Muscle of leg (tissue), 16 donors: ENCODE measurements at places on chromosomes 7 and 10. TPM values are rescaled to one million over a fixed set of nuclear protein-coding genes. Genes with fewer than 3 reads are reported as not detected.

Gene CFAP58
- 0.22 TPM for total RNA-seq

Gene ARHGEF35
- total RNA-seq = 0.80 TPM

Gene CLEC5A
- total RNA-seq = 0.13 TPM

Gene DOCK4
- total RNA-seq = 14.0 TPM

Gene ANKRD2
- 27.6 TPM for total RNA-seq

Gene ITGB8
- total RNA-seq = 7.5 TPM

Gene ZNF107
- 5.9 TPM for total RNA-seq

Gene MMS19
- 51.9 TPM for total RNA-seq

Gene NAT16
- not detected for total RNA-seq

Gene PDE6C
- not detected for total RNA-seq

Gene ZNF248
- total RNA-seq = 17.2 TPM

Gene FAM131B
- 1.4 TPM for total RNA-seq

Gene LRRTM3
- 2.6 TPM for total RNA-seq

Gene GUSB
- 20.6 TPM for total RNA-seq

Gene EPDR1
- 89.8 TPM for total RNA-seq

Gene PRKCQ
- 16.5 TPM for total RNA-seq

Gene AKR1C8
- 0.09 TPM for total RNA-seq

Gene SPDYE11
- total RNA-seq = 0.04 TPM

Gene PSAP
- 414 TPM for total RNA-seq

Gene GPR15LG
- total RNA-seq = not detected

Gene GDF2
- not detected for total RNA-seq

Gene NXPH1
- total RNA-seq = not detected

Gene ZFAND4
- total RNA-seq = 12.2 TPM

Gene SORCS1
- 2.4 TPM for total RNA-seq
